ENCODE measurements at places on chromosomes 3 and 15.

DNA sequence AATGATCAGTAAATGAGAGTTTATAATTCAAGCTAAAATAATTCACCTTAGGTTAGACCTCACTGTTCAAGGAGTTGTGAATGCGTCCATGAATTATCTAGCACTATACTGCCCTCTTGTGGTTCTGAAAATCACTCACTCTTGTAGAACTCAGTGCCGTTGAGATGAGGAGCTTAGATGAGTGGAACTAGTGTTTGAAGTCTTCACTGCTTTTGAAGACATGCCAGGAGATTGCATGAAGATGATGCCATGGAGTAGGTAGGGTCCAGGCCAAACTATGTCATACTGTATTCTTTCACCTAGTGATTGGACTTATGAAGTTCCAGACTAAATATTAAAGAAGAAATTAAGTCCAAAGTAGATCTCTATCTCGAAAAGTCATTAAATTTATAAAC, 28.8 kb downstream of the LYSMD4 start:
- DNase-seq, result peak; percentile 77

GRCh38 chr15:39213385-39213840, 367.5 kb upstream of the THBS1 start:
- DNase-seq, result no peak

GRCh38 chr3:31755926-31756658, 223.4 kb downstream of the STT3B start:
- DNase-seq, result no peak

DNA sequence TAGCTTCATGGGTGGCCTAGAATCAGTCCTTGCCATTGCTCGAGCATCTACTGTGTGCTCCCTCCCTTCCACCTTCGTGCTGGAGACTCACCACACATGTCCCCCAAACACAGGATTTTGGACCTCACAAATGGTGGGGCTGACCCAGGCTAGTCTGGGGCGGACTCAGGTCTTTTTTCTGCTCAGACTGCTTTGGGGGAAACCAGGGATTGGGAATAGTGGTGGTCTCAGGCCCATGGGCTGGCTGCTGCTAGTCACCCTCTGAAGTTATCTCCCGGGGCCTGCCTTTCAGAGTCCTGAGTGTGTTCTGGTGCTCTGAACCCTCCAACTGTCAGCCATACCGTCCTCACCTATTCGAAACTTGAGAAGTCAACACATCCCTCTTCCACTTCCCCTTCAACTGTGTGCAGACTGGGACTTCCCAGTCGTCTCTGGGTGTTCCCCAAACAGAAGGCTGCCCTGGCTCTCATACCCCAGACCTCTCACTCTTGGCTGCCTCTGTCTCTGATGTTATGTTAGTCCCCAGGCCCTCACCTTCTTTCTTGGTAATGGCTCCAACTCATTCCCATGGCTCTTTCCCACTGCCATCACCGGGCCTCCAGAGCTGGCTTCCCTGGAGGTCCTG, 46.0 kb downstream of the PPCDC start:
- peak; percentile 88 for DNase-seq

DNA sequence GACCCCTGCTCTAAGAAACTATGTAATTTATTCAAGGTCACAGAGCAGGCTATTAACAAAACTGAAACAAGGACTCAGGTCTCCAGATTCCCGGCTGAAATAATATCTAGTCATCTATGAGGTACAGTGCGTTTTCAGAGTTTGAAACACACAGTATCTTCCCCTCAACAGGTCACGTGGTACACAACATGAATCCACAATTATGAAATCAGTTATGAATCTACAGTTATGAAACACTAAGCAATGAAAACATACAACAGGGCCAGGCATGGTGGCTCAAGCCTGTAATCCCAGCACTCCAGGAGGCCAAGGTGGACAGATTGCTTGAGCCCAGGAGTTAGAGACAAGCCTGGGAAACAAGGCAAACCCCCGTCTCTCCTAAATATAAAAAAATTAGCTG, 72.7 kb downstream of the FSIP1 start:
- DNase-seq, result no peak

GRCh38 chr3:34319881-34320280, 521.5 kb downstream of the PDCD6IP start:
- no peak for DNase-seq

- DNase-seq, result no peak
Observed at GRCh38 chr3:25460751-25461150, 32.7 kb downstream of the RARB start.

DNA sequence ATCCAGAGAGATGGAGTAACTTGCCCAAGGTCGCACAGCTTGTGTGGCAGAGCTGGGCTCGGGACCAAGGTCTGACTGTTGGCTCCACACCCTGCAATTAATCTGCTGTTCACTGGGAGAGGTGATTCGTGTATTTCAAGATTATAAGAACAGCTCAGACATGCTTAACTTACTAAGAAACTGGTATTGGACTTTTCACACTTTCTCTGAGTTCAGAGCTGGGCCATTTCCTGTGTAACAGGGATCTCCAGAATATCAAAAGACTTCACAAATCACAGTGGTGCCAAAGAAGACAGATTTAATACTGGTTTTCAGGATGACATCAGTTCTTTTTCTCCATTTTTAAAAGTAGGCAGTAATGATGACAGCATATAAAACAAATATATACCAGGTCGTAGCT, 156.8 kb upstream of the UBE2E1 start:
- peak; percentile 27 for DNase-seq

- no peak for DNase-seq
Observed at GRCh38 chr15:35061825-35062737, 23.0 kb downstream of the NANOGP8 start.

DNA sequence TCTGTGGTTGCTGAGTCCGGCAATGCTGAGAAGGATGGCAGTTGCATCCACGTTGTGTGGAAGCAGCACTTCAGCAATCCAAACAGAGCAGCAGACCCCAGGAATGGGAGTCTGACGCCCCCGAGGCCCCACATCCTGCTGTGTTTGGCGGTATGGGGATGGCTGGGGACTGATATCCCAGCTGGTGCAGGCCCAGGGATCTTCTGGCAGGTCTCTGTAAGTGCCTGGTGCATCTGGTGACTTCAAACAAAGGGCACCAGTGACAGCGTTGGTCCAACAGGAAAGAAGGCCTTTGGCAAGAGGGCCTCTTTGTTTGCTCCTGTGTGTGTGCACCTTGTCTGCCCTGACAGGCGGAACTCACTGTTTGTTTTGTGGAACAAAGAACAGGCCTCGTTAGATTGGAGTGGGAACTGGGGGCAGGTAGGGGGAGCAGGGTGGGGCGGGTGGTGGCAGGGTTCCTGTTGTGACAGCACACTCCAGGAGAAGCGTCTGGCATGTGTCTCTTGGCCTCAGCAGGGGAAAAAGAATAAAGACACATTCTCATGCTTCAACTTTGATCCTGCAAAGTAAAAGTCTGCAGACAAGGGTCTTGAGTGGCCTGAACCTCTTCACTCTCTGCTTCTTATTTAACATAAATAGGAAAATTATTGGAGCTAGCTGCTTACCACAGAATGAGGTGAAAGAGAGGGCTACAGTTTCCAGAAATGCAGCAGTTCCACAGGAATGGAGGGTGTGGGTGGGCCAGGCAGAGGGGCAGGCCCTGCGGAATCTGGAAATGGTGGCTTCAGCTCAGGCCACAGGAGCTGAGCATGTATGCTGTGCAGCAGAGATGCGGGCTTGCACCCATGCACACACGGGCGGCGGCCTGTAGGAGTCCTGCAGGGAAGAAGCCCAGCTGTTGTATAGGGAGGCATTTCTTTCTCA, 94.5 kb upstream of the MYZAP start:
- no peak for DNase-seq

DNA sequence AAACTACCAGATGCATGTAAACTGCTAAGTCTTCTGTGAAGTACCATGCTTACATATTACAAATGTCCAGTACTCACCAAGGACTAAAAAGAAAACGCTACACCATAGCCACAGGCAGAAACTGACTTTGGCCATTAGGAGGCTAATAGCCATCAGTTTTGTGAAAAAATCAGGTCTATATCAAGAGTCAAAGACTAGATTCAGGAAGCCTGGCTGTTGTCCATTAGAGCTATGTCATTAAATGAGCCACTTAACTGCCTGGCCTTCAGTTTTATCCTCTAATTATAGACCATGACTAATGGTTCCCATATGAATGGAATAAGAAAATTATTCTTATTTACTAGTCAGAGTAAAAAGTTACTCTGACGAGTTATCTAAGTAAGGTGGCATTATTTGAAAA, 144.1 kb downstream of the VPS13C start:
- no peak for DNase-seq

DNA sequence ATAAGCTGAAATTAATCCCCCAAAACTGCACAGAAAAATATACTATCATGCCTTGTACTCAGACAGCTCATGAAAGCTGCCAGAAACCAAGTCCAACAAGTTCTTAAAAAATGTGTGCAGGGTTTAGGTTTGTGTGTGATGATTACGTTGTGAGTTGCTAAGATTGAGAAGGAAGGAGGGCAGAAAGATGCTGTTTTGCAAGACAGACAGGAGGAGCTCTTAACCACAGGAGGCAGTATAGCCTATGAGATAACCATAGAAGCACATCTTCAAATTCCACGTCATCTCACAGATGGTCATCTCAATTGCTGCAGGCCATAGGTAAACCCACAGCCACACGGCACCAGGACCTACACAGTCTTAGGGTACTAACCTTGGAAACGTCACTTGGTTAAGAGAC, 191.9 kb downstream of the STT3B start:
- DNase-seq, result no peak

- no peak for DNase-seq
Observed at GRCh38 chr15:77096138-77096537, 25.2 kb upstream of the TSPAN3 start.

DNA sequence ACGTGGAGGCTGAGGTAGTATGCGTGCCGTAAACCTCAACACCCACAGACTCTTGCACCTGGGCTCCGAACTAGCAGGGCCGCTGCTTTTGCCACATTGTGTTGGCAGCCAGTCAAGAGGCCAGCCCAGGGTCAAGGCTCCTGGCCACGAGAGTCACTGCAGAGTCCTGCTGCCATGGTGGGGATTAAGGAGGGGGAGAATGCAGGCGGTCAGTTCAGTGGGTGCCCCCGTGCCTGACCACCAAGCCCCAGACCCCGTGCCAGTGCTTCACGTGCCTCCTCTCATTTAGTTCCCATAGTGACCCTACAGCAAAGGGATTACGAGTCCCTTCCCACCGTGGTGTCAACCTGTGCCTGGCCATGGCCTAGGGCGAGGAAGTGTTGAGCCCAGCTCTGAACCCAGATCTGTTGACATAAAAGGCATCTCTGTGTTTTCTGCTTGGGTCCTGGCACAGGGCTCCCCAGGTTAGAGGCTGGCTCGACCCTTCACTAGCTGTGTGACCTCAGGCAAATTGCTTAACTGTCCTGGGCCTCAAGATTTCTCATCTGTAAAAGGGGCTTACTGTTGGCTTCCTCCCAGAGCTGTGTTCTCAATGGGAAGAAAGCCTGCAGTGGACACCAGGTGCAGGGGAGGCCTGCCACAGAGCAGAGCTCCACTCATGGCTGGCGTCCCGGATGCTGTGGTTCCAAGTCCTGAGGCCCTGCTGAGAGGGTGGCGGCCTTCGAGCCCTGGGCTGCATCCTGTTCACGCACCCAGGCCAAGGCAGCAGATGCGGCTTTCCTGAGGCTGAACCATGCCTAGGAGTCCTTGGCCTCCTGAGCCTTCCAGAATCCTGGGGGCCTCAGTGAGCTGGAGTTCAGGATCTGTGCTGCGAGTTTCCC, 32.8 kb downstream of the FBLN2 start:
- no peak for DNase-seq

- DNase-seq, result peak; percentile 51
Observed at GRCh38 chr3:194871143-194871863, 185.6 kb downstream of the FAM43A start.

- no peak for DNase-seq
Observed at GRCh38 chr3:17044855-17045254, 160.1 kb downstream of the PLCL2 start.

- no peak for DNase-seq
Observed at GRCh38 chr15:62612183-62612733, 430.3 kb upstream of the TPM1 start.

DNA sequence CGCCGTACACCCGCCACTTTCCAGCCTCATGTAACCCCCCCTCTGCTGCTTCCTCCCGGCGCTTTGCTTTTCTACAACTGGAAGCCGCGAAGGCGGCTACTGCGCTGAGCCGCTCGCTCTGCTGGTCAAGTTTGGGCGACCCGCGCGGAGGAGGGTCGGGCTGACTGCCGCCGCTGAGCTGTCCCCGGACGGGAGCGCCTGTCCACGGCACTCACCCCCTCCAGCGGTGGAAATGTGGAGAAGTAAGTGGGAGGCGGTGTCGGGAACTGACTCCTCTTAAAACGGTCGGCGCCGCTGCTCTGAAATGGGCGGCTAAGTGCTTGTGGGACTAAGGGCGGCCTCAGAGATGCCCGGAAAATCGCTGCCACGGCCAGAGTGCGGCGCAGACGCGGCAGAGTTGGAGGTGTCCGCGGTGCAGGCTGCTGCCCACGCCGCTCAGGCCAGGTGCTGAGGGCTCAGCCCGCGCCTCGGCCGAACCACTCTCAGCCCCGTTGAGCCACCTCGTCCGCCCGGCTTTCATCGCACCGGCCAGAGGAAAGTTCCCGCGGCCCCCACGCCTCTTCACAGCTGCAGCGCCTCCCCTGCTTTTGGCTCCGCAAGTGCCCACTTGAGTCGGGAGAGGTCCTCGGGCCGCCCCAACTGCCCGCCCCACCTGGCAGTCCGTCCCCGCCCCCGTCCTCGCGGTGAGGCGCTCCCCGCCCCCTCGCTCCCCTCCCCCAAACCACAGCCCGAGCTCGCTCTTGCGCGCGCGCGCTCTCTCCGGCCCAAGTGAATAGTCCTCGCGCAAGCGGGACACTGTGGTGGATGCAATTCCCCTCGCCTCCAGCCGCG, at the start of gene EPHA6:
Gene EPHA6 (plus strand): TSS at position 775 of the 831 bp plus-strand sequence.
- no peak for DNase-seq

- no peak for DNase-seq
Observed at GRCh38 chr3:153856932-153857331, 264.3 kb upstream of the ARHGEF26 start.

- no peak for DNase-seq
Observed at GRCh38 chr3:75118779-75119178, 504.3 kb upstream of the CNTN3 start.

Data from CD14-positive monocyte (primary cell).